ENCODE measurements at places on chromosomes 6 and 20.

DNA sequence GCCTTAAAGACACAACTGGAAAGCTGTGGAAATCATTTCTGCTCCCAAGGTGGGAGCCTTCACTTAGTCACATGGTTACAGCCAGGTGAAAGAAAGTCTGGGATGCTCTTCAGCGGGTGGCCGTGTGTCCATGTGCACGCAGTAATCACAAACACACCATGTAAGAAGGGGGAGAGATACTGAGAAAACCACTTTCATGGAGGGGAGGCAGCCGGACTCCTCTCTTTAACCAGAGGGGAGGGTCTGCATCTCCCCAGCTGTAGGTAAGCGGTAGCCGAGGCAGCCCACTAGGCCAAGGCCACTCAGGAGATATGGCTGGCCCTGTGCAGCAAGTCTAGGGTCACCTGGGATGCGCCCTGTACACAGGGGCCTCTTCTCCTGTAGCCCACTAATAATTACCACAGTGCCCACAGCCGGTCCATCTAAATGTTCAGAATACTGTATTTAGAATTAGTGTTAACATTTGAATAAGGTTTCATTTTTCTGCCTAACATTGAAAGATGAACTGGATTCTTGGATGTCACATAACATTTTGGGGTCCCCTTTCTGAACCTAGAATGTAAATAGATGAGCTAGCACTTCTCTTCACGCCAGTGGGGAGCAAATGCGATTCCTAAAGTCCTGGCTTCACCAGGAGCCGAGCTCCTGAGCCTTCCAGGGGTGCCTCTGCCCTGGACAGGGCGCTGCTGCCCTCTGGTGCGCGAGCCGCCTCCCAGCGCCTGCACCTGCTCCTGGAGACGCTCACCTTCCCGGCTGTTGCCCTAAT lies 15.9 kb downstream of the GPR31 start:
- DNase-seq: peak; percentile 68

GRCh38 chr20:40866056-40866455 lies 162.6 kb upstream of the TOP1 start:
- no peak for DNase-seq

DNA sequence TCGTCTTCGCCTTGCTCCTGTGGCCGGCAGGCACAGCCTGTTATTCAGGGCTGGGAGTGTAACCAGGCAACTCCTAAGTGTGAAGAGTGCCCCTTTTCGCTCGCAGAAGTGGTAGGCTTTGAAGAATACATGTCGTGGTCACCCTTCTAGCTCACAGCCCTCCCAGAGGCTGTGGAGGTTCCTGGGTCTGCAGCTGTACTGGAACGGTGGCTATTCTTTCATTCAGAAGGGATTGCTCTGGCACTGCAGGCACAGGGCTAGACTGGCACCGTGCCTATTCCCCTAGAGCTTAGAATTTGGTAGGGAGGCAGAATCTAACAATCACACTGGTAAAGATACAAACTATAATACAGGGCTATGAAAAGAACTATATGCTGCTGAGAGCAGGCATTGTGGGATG lies 1.1 kb upstream of the SRSF12 start:
- DNase-seq: peak; percentile 5

DNA sequence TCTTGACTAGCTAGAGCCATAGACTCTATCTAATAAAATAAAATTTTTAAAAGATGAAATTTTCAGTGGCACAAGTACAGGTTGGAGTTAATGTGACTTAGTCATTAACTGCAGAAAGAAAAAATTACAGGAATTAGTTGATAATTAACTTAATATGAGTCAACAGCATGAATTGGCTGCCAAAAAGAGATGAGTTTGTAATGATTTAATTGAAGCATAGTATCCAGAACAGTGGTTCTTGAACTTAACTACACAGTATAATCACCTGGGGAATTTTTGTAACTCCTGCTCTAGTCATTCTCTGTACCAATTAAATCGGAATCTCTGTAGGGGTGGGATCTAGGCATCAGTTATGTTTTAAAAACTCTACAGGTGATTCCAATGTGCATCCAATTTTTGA lies 46.3 kb upstream of the HMGN3 start:
- DNase-seq: peak; percentile 17

DNA sequence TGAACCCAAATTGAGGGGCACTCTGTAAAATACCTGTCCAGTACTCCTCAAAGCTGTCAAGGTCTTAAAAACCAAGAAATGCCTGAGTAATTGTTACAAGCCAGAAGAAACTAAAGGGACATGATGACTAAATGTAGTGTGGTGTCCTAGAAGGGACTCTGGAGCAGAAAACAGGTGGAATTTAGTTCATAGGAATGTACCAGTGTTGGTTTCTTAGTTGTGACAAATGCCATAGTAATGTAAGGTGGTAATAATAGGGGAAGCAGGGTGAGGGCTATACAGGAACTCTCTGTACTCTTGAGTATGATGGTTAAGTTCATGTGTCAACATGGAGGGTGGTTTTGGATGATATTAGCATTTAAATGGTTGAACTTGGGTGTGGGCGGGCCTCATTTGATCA lies 92.3 kb downstream of the CNBD2 start:
- no peak for DNase-seq

DNA sequence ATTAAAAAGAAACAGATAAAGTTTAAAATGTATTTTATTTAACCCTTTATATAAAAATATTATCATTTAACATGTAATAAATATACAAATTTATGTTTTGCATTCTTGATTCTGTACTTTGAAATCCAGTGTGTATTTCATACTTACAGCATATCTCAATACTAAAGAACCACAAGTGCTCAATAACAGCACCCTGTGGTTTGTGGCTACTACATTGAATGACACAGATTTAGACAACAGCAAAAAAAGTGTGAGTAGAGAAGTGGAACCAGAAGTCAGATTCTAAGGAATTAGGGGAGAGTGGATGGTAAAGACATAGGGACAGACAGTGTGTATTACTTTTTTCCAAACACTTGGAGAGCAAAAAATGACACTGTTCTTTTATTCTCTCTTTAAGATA lies 524.5 kb downstream of the BMP2 start:
- no peak for DNase-seq

GRCh38 chr6:134787261-134787877 lies 162.5 kb downstream of the ALDH8A1 start:
- DNase-seq: peak; percentile 78

Data from small intestine (tissue), 16 donors.